ENCODE measurements at places on chromosomes 6 and 20.

DNA sequence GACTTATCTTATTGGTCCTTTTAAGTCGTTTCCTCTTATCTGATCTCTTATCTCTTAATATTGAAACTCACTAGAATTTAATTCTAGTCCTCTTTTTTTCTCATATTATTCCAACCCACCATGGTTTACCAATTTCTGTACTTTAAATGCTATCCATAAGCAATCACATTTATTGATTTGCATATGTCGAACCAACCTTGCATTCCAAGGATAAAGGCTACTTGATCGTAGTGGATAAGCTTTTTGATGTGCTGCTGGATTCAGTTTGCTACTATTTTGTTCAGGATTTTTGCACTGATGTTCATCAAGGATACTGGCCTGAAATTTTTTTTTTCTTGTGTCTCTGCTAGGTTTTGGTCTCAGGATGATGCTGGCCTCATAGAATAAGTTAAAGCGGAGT, 7.7 kb downstream of the DEFB125 start:
- no peak for DNase-seq
- H3K27ac ChIP-seq: no peak overlapping the region
- H3K4me1 ChIP-seq: no peaks in the 10 kb centered on the region
- no peak overlapping the region for H3K4me3 ChIP-seq
- H3K27me3 ChIP-seq: no peaks in the 10 kb centered on the region
- no peaks in the 10 kb centered on the region for H3K36me3 ChIP-seq

GRCh38 chr20:10875653-10876052, 201.9 kb upstream of the JAG1 start:
- H3K36me3 ChIP-seq: no peaks in the 10 kb centered on the region
- H3K27me3 ChIP-seq: no peaks in the 10 kb centered on the region
- H3K27ac ChIP-seq: no peak overlapping the region
- DNase-seq: no peak
- peaks cover 6% of the 10 kb centered on the region for H3K4me1 ChIP-seq

DNA sequence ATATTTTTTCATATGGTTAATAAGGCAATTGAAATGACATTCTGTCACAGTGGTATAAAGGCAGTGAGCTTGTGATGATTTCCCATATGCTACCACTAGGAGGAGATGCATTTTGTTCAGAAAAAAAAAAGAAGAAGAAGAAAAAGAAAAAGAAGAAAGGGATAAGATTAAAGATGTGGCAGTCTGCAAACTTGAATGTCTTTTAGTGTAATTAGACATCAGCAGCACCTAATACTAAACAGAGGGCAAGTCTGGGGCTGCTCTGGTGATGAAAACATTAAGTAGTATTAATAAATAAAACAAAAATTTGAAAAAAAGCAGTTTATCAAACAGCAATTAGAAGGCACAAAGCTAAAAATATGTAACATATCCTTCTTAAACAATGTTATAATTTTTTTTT, 95.4 kb upstream of the DEFB112 start:
- no peaks in the 10 kb centered on the region for H3K36me3 ChIP-seq
- no peak overlapping the region for H3K27ac ChIP-seq
- H3K27me3 ChIP-seq: no peaks in the 10 kb centered on the region
- H3K4me3 ChIP-seq: no peak overlapping the region

- H3K27ac ChIP-seq: no peak overlapping the region
- H3K36me3 ChIP-seq: peaks cover 15% of the 10 kb centered on the region
- no peaks in the 10 kb centered on the region for H3K27me3 ChIP-seq
- no peak overlapping the region for H3K4me3 ChIP-seq
- peaks cover under 1% of the 10 kb centered on the region for H3K4me1 ChIP-seq
Measured at GRCh38 chr20:20405623-20406022, 37.7 kb downstream of the INSM1 start.

- H3K36me3 ChIP-seq: peaks cover 48% of the 10 kb centered on the region
- H3K27ac ChIP-seq: no peak overlapping the region
- DNase-seq: no peak
- H3K4me1 ChIP-seq: no peaks in the 10 kb centered on the region
- H3K4me3 ChIP-seq: no peak overlapping the region
- no peaks in the 10 kb centered on the region for H3K27me3 ChIP-seq
Measured at GRCh38 chr20:34473262-34473883, 42.8 kb upstream of the DYNLRB1 start.

DNA sequence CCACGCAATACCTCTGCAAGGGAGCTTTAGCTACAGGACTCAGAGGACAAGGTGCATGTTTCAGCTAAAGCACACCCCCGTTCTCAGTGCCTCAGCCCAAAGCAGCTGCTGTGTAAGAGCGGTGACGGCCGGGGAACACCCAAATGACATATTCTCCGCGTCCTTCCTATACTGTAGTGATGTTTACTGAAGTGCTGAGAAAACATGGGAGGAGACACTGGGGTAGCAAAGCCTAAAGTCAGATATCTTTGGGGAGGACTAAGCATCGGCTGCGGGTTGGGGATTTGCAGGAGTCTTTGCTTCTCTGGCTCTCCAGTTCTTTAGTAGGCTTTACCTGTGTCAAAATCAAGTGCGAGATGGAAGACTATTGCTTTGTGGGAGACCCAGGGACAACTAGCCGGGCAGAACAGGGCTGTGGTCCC, 1.7 kb downstream of the SLC22A23 start:
- no peak for DNase-seq
- peaks cover 6% of the 10 kb centered on the region for H3K4me1 ChIP-seq
- H3K27ac ChIP-seq: no peak overlapping the region
- peak overlapping the region; percentile 59 for H3K4me3 ChIP-seq
- no peaks in the 10 kb centered on the region for H3K36me3 ChIP-seq

Measured in upper lobe of right lung (tissue), 1 donor.